Stimulated activated CD8-positive, alpha-beta memory T cell treated with anti-CD3 and anti-CD28 coated beads, Interleukin-2, amount 100 ng/mL, for 1 hour (primary cell): ENCODE measurements at places on chromosomes 13 and 19.

- no peak for DNase-seq
Measured at GRCh38 chr19:33394723-33395560, 21.4 kb downstream of the CEBPG start.

DNA sequence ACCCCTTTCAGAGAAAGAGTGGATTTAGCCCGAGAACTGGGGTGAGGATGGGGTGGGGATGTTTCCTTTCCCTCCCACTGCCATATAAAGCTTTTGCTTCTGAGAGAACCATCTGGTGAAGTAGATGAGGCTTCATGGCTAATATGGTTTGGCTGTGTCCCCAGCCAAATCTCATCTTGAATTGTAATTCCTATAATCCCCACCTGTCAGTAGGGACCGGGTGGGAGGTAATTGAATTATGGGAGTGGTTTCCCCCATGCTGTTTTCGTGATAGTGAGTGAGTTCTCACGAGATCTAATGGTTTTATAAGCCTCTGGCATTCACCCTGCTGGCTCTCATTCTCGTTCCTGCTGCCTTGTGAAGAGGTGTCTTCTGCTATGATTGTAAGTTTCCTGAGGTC is 270.9 kb downstream of the LMO7 start:
- DNase-seq = no peak

DNA sequence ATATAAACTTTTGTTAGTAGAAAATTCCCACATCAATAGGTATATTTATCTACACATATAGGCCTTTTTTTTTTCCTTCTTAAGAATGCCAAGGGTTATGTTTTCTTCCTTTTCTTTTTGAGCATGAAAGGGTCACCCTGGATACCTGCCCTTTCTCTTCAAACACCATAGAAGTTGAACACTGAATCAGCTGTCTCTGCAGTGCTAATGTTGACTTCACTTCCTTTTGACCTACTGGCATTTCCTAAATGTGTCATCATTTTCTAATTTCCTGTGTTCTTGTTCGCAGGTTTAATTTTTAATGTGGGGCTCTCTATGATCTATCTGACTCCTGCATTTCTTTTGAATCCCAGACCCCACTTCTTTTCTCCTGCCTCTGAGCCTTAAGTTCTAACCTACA is 532.0 kb downstream of the GPC6 start:
- no peak for DNase-seq

GRCh38 chr19:47209319-47210179 is 21.4 kb downstream of the BBC3 start:
- no peak for DNase-seq

DNA sequence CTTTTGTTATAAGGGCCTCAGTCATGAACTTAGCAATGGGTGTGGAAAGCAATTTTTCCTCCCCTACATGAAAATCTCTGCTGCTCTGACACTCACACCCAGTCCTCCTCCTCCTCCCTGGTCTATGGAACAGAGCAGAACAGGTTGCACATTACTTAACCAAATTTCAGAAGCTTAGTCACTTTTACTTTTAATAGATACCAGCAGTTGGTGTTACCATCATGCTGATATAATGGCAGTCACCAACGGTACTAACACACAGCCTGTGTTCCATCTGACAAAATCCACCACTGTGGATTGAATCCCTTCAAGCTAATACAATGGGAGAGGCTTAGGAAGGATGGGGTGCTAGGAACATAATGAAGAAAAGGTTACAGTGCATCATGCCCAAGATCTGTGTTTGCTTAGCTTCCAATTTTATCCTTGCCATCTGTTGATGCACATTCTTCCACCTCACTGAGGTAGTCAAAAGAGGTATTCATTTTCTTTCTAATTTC is 9.8 kb downstream of the TPT1 start:
- DNase-seq = no peak

- DNase-seq = no peak
Measured at GRCh38 chr13:44242766-44243165, 130.9 kb upstream of the SERP2 start.

DNA sequence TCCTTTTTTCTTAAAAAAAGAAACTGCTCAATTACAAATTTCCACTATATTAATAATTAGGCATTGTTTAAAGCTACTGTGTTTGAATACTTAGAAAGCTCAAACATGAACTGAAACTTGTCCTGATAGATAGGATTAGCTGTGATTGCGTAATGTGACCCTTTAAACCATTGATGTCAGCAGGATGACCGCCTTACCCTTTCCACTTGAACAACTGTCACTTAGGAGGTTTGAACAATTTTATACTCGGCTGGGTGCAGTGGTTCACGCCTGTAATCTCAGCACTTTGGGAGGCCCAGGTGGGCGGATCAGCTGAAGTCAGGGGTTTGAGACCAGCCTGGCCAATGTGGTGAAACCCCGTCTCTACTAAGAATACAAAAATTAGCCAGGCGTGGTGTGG is 2.9 kb downstream of the LAMP1 start:
- no peak for DNase-seq

GRCh38 chr19:17641846-17642245 is 46.3 kb downstream of the UNC13A start:
- no peak for DNase-seq

DNA sequence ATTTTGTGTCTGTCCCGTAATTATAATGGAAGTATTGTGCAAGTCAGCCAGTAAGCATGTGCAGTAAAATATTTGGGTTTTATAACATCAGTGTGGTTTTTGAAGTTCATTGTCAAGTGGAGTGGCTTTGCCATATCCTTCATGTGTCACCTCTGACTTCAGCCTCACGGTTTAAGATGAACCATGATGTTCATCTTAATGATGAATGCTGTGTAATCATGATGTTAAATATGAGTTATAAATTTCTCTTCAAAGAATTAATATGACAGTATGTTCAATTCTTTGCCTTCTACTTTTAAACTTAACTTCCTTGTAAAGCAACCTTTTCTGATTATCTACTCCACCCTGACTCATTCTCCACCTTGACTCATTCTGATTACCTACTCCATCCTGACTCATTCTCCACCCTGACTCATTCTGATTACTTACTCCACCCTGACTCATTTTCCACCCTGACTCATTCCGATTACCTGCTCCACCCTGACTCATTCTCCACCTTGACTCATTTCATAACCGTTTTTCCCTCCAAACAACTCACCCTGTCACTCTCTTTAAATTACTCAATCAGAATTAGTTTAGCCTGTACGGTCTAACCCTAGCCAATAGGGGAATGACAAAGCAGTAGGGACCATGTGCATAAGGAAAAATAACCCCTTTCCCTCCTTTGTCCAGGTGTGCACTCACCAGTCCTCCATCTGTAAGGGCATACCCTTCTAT is 50.3 kb upstream of the ANKRD10 start:
- no peak for DNase-seq

- no peak for DNase-seq
Measured at GRCh38 chr19:4749870-4750590, 26.4 kb upstream of the DPP9 start.

GRCh38 chr19:571566-571974 is 826 bp upstream of the BSG start:
- no peak for DNase-seq

DNA sequence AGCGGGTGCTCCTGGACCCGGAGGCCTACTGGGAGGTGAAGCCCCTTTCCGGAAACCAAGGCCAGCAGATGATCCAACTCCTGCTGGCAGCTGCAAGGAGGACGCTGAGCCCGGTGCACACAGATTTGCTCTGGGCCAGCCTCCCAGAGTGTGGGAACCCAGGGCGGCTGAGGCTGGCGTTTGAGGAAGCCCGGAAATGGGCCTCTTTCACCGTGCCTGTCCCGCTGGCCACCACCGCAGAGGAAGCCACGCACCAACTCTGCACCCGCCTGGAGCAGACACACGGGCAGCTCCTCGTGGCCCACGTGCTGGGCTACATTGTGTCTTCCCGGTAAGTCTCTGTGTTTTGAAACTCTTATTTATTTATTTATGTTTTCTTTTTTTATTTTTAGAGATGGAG is 30.4 kb downstream of the NWD1 start:
- no peak for DNase-seq

GRCh38 chr19:33737681-33738371 is 58.8 kb upstream of the KCTD15 start:
- DNase-seq = no peak
